ENCODE measurements at places on chromosomes 7 and 10.

DNA sequence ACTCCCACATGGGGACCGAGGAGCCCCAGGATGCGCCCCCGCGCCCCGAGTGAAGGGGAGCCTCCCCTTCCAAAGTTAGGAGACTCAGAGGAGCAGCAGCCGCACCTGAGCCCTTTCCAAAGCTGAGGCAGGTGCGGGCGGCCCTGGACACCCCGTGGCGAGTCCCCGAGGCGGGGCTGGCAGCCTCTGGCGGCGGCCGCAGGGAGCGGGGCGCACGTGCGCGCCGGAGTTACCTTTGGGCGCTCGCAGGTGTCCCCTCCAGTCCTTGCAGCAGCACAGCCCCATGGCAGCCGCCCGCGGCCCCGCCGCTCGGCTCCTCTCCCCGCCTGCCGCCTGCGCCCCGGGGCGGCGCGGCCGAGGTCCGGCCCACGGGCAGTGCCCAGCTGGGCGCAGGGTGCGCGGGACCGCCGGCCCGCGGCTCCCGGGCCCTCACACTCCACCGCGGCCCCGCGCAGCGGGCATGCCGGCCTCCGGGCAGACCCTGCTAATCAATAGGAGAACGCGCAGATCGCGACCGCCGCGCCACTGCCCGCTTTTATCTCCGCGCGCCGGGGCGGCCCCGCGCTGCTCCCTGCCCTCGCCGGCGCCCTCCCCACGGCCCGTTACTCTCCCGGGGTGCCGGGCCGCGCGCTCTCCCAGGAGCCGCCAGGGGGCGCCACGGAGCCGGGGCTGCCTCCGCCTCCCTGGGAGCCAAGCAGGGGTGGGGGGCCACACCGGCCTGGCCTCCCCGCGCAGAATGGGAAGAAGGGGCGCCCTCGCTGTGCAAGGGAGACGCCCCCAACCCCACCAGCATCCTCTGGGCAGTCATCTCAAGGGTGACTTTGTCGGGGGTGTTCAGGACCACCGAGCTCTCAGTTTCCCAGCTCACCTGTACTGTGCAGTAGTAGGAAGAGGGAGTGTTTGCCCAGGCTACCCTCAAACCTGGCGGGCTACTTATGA, 80.8 kb downstream of the ARHGAP22 start:
- DNase-seq, result peak; percentile 61

- no peak for DNase-seq
Observed at GRCh38 chr7:151307536-151307935, 34.1 kb upstream of the NUB1 start.

DNA sequence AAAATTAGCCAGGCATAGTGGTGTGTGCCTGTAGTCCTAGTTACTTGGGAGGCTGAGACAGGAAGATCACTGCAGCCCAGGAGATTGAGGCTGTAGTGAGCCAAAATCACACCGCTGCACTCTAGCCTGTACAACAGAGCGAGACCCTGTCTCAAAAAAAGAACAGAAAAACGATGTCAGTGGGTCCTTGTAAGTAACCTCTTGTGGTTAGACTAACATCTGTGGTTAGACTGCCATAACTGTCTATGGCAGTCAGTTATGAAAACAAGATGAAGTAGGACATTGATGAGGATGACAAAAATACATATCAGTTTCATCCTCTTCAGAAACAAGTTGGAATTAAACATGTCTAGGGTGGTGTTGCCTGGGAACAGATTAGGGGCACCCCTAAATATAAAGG, 53.3 kb downstream of the AKAP9 start:
- no peak for DNase-seq

DNA sequence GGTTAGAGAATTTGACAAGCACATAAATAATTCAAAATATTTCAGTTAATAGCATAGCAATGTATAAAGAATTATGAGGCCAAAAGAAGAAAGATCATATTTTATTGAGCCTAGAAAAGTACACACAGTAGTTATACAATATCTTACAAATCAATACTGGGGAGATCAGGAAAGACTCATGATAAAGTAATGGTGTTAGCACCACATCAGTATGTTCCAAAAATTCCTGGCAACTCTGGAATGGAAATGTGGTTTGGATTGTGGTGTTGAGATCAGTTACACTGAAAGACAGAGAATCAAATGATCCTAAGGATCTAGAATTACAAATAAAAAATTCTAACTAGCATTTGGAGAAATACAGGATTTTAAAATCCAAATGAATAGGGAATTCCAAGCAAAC, 420.5 kb upstream of the CNTNAP2 start:
- DNase-seq, result no peak

DNA sequence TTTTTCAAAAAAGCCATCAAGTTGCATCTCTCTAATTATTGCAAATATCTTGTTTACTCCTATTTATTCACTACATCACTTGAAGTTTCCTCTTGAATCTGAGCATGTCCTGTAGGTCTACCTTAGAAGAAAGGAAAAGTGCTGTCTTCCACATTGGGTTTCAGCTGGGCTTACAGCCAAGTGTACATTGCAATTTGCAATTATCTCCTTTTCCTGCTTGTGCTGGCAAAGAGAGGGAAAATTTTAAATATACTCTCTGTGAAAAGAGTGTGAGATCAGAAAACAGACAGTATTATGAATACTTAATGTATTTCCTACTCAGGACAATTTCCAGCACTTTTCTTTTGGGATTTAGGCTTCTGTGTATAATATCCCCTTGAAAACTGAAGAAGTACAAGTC, 839.7 kb downstream of the CNTNAP2 start:
- DNase-seq, result no peak

DNA sequence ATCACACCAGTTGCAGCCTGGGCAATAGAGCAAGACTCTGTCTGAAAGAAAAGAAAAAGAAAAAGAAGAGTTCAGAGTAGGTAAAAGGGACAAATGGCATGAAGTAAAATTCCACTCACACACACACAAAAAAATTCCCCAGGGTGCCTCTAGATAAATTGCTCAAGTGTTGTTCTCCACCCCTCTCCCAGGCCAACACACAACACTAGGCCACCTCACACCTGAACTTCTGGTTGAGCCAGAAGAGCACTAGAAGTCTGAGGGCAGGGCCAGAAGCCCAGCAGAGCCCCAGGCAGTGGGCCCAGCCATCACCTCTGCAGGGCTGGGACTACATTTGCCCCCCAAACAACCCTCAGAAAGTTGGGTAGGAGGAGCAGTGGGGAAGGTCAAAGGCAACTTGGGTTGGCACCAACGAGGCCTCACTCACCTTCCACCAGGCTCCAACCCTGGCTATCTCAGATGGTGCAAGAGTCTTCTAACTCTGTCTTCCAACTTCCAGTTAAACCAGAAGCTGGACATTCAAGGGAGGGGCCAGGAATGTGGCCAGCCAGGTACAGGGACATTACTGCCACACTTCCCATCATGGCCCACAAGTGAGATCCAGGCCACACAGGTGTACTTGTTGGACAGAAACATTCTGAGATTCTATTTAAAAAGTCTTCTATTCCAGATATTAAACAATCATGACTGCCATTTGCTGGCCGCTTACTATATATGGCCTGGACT, 25.6 kb upstream of the DLX6 start:
- DNase-seq, result no peak

- no peak for DNase-seq
Observed at GRCh38 chr7:140045697-140046096, 17.1 kb downstream of the PARP12 start.

DNA sequence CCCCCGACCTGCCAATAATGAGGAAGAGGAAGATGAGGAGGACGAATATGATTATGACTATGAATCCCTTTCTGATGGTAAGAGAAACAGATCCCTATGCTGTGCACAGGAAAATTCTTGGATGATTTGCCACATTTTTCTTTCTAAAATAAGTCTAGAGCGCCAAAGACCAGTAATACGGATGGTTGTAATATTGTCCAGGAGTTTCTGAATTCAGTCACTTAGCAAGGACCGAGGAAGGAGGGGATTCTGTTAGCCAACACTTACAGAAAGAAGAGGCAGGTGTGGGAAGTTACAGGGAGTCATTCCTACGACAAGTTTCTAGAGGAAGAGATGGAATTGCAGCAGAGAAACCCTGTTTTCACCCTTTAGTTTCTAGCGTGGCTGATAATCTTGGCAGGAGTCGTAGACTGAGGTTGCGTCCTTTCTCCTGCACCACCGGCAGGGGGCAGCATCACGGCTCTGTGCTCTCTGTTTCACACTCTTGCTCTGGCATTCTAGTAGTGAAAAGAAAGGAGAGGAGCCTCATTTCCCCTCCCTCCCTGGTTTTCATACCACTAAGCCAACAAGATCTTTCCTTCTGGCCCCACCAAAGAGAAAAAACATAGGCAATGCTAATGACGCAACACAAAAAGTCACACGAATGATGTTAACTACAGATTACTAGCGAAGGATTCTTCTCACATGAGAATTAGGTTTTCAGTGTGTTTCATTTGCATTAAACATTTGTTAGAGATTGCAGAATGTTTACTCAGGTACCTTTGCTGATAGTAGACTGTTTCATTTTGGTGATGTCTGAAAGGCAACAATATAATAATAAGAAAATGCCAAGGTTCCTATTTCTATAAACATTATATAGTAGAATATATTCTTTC, 82.7 kb downstream of the NOC3L start:
- peak; percentile 66 for DNase-seq

All from AG08396 (cell line).